Activated CD4-positive, alpha-beta T cell treated with anti-CD3 and anti-CD28 coated beads, Interleukin-2, amount 10 ng/mL, durations not matched to agents 7 days and 5 days (primary cell): ENCODE measurements at places on chromosomes 2 and 18. TPM values are rescaled to one million over a fixed set of nuclear protein-coding genes. Genes with fewer than 3 reads are reported as not detected.

DNA sequence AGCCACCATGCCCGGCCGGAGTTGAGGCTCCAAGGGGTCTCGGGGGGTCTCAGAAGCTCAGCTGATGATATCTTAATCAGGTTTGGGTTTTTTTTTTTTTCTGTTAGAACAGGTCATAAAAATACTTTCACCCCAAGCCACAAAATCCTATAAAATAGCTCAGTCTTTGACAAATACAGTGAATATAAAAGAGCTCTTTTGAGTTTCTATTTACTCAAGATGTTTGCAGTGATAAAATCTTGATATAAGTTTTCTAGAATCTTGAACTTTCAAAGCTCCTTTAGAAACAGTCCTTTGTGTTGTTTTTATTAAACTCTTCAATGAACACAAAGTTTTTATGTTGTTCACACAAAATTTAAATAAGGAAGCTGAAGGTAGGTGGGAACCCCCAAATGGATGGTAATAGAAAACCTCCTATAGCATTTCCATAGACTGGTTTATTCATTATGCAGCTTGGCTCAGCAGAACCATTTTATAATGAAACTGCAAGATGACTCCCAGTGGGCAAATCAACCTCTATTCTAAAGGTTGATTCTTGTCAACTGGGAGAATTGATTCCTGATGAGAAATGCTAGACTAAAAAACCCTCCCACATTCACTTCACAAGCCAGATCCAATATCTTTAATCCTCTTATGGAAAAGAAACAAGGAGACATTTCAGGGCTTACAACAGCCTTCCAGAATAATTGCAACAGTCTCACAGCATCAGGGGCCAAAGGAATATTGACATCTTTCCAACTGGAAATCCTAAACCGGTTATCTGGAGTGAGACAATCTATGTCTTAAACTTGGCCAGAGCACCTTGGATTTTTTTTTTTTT, 13.6 kb upstream of the NARS1 start:
- no peak for DNase-seq

Gene DLGAP1
- 0.10 TPM for total RNA-seq

Gene SLC14A1
- total RNA-seq, result 8.7 TPM

DNA sequence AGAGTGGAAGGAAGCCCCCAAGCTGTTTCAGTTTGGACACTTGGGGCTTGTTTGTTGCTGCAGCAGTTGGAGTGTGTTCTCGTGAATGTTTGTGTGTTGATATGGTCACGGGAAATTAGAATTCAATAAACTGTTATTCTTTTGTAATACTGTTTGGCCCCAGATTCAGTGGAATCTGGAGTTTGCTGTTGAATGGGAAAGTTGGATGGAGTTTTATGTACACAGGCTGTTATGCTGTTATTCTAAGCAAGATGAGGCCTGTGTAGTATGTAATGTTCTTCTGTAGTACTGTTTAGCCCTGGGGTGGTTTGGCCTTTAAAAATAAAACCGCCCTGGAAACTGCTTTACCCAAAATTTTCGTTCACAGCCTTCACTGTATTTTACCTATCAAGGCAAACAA, 810.4 kb upstream of the HS6ST1 start:
- no peak for DNase-seq

Gene DSG1
- not detected for total RNA-seq

Gene EFR3B
- not detected for total RNA-seq

- DNase-seq, result no peak
These were observed 6.2 kb upstream of the RNU2-63P start for GRCh38 chr2:88022669-88022921.

Gene GDF7
- not detected for total RNA-seq

Gene NCKAP5
- not detected for total RNA-seq

Gene NOP58
- total RNA-seq, result 102 TPM

DNA sequence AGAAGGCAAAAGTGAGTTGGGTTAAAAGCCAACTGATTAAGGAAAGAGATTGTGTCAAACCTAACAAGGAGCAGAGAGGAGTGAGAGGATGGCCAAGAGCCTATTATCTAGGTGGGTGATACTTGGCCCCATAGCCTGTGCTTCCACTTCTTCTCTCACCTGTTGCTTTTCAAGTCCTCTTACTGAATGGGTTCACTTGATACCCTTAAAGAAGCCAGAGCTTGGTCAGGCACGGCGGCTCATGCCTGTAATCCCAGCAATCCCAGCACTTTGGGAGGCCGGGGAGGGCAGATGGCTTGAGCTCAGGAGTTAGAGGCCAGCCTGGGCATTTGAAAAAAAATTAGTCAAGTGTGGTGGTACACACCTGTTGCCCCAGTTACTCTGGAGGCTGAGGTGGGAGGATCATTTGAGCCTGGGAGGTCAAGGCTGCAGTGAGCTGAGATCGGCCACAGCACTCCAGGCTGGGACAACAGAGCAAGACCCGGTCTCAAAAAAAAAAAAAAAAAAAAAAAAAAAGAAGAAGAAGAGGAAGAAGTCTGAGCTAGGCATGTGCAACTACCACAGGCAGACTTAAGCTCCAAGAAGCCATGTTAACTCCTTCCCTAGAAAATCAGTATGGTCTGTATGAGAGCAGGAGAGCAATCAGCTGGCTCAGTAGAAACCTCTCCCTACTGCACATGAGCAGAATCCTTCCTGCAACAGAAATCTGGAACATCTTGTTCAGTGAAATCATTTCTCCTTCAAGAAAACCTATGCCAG, 28.4 kb upstream of the ME2 start:
- no peak for DNase-seq

GRCh38 chr2:47867205-47867604, 39.1 kb downstream of the FBXO11 start:
- DNase-seq, result no peak

GRCh38 chr2:113910967-113911678, 21.2 kb downstream of the ACTR3 start:
- DNase-seq, result no peak

Gene RBFA
- 24.2 TPM for total RNA-seq

Gene TCF23
- not detected for total RNA-seq

Gene ITSN2
- 76.6 TPM for total RNA-seq

DNA sequence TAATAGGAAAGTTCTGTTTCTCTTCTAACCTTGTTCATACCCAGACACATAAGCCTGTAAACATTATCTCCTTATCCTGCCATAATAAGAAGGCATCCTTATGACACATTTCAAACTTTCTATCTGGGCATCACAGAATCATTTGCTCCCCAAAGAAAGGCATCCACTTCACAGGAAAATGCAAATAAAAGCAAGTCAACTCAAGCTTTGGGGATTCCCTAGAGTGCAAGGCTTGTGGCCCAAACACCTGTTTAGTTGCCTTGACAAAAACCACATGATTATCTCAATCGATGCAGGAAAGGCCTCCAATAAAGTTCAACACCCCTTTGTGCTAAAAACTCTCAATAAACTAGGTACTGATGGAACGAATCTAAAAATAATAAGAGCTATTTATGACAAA, 195.7 kb upstream of the GALNT5 start:
- DNase-seq, result no peak

Gene KLHL14
- total RNA-seq, result not detected

- no peak for DNase-seq
These were observed 481.1 kb downstream of the CBLN2 start for GRCh38 chr18:72063001-72063400.

DNA sequence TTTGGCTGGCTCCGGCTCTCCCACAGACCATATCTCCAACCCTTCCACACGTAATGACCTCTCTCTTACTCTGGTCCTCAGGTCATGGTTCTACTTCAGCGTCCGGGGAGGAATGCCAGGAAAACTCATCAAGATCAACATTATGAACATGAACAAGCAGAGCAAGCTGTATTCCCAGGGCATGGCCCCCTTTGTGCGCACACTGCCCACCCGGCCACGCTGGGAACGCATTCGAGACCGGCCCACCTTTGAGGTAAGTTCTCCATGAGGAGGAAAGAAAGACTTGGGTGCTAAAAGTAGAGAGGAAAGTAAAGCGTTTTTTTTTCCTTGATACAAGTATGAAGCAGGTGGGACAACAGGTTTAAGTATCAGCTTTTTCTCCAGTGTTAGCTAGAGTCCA, 1.9 kb downstream of the AGBL5 start:
- DNase-seq, result no peak

GRCh38 chr2:135555311-135555710, 24.0 kb downstream of the R3HDM1 start:
- no peak for DNase-seq

Gene IGFBP5
- not detected for total RNA-seq

DNA sequence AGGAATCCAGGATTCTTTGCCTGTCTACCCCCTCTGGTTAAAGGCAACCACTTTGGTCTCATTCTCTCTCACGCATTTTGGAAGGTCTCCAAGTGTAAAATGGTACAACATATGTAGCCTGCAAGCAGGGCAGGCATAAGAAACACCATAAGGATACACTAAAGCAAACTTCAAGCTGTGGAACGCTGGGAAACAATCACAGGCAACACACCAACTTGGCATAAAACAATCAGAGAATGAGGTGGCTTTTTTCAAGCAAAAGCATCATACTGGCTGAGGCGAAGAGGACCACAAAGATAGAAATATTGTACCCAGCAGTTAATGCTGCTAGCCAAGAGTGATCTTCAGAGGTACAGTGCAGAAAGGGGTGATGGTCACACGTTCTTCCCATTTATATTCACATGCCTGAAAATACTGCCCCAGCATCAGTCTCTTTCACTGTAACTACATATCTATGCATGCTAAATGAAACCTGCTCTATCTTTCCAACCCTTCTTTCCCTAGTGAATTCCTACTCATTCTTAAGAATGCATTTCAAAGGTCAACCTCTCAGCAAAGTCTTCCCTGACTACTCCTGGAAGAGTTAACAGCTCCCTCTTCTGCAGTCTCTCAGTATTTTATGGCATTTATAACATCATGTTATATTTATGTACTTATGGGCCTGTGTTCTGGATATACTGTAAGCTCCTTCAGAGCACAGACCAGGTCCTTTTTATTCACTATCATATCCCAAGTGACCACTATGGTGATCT, 71.9 kb upstream of the GALNT5 start:
- no peak for DNase-seq

GRCh38 chr2:42256505-42256904, 87.4 kb downstream of the EML4 start:
- peak; percentile 16 for DNase-seq

DNA sequence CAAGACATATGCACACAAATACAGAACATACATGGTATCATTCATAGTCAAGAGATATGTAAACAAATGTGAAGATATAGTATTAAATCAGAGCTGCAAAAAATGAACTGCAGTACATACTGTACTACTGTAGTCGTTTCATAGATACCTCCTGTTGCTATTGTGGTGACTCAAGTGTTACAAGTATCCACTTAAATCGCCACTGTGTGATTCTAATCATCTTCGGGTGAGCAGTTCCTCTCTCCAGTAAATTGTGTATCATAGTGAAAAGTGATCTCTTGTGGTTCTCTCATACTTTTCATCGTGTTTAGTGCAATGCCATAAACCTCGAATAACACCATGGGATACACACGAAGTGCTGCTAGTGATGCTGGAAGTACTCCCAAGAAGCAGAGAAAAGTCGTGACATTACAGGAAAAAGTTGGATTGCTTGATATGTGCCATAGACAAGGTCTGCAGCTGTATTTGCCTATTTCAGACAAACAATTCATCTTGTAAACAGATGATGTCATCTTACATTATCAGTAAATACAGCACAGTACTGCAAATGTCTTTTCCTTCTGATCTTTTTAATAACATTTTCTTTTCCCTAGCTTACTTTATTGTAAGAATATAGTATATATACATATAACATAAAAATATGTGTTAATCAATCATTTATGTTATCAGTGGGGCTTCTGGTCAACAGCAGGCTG, 222.2 kb downstream of the BCL11A start:
- DNase-seq, result no peak

Gene DYNAP
- not detected for total RNA-seq

DNA sequence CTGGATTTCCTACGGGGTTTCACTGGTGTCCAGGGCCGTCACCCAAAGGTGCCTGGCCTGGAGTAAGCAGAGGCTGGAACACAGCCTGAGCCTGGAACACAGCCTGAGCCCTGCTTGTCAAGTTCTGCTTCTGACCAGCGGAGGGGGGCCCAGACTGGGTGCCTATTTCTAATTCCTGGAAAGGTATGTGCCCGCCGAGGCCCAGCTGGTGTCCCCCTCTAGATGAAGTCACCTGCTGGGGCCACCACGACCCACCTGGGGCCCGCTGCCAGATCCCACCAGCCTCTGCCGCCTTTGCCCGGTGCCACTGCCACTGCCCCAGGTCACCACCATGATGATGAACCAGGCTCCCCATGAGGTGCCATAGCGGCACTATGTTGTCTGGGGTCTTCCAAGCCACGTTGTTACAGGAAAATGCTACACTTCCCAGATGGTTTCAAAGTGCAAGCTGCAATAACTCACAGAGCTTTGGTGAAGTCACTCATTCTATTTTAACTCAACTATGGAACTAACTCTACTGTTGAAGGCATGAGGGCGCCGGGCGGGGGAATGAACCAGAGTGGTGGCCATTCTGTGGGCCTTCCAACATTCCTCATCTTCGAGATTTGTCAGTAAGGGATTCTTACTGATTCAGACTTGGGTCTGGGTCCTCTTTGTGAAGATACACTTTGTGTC, 40.9 kb upstream of the LAPTM4A start:
- DNase-seq, result no peak

GRCh38 chr2:99605036-99605435, 115.2 kb upstream of the REV1 start:
- DNase-seq, result no peak

DNA sequence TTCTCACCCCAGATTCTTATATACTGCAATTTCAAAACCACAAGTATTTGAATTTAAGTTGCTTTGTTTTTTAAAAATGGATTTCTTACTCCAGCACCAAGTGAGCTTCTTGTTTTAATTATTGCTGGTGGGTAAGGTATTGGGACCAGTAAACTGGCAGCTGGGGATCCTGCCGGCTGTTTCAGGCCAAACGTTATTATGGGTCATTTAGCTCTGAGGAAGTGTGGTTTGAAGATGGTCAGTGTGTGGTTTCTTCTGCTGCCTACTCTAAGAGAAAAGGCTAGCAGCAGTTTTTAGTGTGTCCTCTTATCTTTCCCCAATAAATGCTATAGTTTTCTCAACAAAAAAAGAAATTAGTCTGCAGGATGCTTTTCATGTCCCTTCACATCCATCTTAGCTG, 30.6 kb downstream of the CFAP221 start:
- no peak for DNase-seq

- no peak for DNase-seq
These were observed 17.7 kb downstream of the MRPS9 start for GRCh38 chr2:105055613-105056012.
